ENCODE measurements at places on chromosomes 11 and 22.

GRCh38 chr22:44381761-44382115 lies 69.0 kb upstream of the SHISAL1 start:
- no peak for DNase-seq

- no peak for DNase-seq
Observed at GRCh38 chr22:31127181-31127772, 4.5 kb downstream of the INPP5J start.

GRCh38 chr11:18352581-18352980 lies 30.2 kb downstream of the GTF2H1 start:
- DNase-seq, result no peak

- peak; percentile 74 for DNase-seq
Observed at GRCh38 chr22:25745341-25746011, 3.5 kb downstream of the MYO18B start.

GRCh38 chr11:64519541-64519940 lies 71.5 kb upstream of the SLC22A12 start:
- no peak for DNase-seq

DNA sequence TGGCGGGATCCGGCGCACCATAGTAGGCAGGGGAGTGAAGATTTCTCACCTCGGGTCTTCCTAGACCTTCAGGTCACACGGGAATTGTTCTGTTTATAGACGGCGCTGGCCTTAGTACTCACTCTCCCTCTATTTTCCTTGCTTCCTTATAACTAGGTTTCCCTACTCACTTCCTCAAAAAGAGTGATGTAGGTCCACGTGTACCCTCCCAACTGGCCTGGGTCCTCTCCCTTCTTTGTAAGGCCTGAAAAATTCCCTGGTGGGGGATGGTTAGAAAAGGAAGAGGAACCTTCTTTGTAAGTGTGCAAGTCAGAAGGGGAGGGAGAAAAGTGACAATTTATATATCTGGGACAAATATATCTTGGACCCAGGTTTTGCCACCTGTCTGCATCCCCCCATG lies 2.9 kb upstream of the TMEM9B start:
- no peak for DNase-seq

DNA sequence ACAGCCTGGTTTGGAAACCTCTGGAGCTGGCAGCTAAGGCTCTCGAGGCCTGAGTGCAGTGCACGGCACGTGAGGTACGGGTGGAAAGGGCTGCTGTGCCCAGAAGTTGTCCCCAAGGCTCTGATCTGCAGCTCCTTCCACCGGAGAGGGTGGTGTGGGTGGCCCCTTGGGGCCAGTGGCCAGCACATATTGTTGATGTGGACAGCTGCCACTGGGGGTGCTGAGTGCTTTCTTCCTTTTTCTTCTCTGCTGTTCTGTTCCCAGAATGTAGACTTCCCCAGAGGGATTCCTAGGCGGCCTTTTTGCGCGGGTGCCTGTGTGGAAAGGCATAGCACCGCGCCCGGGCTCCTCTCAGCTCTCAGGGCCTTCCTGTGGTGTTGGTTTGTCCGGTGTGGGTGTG lies 1476.5 kb downstream of the TBC1D22A start:
- DNase-seq, result no peak

DNA sequence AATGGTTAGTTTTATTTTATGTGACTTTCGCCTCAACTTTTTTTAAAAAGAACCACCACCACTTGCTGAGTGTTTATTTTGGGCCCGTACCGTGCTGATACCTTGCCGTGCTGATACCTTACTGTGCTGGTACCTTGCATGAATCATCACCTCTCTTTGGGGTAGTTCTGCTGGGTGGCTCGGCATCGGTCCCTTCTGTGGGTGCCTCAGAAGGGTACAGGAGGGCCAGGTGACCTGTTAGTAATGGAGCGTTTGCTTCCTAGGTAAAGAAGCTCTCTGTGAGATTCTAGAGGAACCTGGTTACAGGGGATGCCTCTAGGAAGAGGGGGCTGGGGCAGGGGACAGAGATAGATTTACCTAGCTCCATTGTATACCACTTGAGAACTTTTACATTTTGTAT lies 17.1 kb downstream of the TOM1 start:
- no peak for DNase-seq

GRCh38 chr11:94658386-94658785 lies 91.2 kb downstream of the PIWIL4 start:
- no peak for DNase-seq

GRCh38 chr11:90913131-90913668 lies 690.4 kb upstream of the CHORDC1 start:
- DNase-seq, result no peak

- no peak for DNase-seq
Observed at GRCh38 chr11:119722281-119722794, 6.7 kb downstream of the NECTIN1 start.

Data from muscle of leg (tissue), 16 donors.